ENCODE measurements at places on chromosomes 3 and 15. TPM values are rescaled to one million over a fixed set of nuclear protein-coding genes. Genes with fewer than 3 reads are reported as not detected.
A peak's percentile ranks its signal among the peaks of the same experiment; 100 is the strongest.

- H3K4me1 ChIP-seq = no peaks in the 10 kb centered on the region
- H3K27ac ChIP-seq = no peak overlapping the region
- H3K27me3 ChIP-seq = no peaks in the 10 kb centered on the region
Observed at GRCh38 chr3:82294609-82295008, 533.2 kb upstream of the GBE1 start.

DNA sequence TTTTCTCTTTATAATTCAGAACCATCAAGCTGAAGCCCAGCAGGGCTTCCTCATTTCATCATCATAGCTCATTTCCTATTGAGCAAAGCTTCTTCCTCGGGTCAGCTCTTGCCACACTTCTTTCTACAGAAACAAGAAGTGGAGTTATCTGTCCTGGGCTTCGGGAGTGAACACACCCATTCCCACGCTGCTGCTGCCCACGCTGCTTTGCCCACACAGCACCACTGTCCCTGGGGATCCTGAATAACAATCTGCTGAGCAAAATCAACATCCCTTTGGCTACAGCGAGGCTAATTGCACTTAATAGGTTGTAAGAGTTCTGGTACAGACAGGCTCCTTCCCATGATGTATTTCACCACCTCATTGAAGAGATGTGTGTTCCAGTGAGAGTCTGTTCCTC is 23.7 kb downstream of the CEP19 start:
- H3K27me3 ChIP-seq = no peaks in the 10 kb centered on the region
- H3K4me3 ChIP-seq = peak overlapping the region; percentile 30
- peak; percentile 96 for DNase-seq
- H3K4me1 ChIP-seq = peaks cover 16% of the 10 kb centered on the region

The ADGRG7 gene
- total RNA-seq = not detected

- no peak for DNase-seq
- no peaks in the 10 kb centered on the region for H3K4me1 ChIP-seq
- no peak overlapping the region for H3K4me3 ChIP-seq
- H3K27ac ChIP-seq = no peak overlapping the region
- no peaks in the 10 kb centered on the region for H3K27me3 ChIP-seq
Observed at GRCh38 chr3:97673357-97673997, 91.1 kb upstream of the ARL6 start.

The FBXL22 gene
- total RNA-seq = 0.32 TPM

- peaks cover 5% of the 10 kb centered on the region for H3K4me1 ChIP-seq
- H3K27ac ChIP-seq = no peak overlapping the region
- peaks cover 18% of the 10 kb centered on the region for H3K36me3 ChIP-seq
Observed at GRCh38 chr3:182959474-182960350, 20.6 kb downstream of the DCUN1D1 start.
